ENCODE measurements at places on chromosomes 5 and 9.
A peak's percentile ranks its signal among the peaks of the same experiment; 100 is the strongest.

DNA sequence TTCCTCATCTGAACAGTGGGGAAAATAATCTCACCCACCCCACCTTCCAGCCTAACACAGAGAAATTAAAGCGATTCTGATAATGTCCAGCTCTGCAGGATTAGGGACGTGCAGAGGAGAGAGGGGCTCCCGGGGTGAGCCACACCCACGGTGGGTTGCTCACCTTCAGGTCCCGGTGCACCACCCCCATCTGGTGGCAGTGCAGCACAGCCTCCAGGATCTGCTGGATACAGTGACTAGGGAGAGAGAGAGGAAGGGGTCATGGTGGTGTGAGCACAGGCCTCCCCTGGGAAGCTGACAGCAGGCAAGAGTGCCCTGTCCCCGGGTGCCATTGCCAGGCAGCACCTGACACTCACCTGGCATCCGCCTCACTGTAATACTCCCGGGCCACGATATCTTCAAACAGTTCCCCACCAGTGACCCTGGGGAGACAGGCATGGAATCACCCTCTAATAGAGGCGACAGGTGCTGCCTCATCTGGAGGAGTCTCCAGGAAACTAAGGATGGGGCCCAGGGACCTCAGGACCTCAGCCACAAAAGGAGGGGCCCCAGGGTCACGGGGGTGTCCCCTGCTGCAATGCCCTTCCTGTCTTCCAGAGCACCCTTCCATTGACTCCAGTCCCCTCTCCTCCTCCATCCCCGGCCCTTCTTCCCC, 33.0 kb downstream of the CAMK2A start:
- DNase-seq = no peak

DNA sequence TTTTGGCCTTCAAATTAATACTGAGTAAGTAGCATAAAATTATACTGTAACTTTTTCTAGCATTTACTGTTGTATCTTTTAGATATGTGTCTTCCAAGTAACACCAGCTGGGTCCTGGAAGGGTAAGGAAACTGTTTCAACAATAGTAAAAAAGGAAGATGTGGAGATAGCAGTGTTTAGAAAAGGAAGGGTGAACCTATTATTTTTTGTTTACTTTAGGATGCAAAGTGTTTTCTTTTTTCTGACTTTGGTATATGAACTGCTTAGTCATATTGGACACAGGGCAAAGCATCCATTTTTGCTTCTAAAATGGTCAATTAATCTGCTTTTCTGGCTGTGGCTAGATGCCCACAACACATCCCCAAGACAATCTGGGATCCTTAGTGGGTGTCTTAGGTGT, 5.3 kb downstream of the PKD2L2 start:
- DNase-seq = no peak

DNA sequence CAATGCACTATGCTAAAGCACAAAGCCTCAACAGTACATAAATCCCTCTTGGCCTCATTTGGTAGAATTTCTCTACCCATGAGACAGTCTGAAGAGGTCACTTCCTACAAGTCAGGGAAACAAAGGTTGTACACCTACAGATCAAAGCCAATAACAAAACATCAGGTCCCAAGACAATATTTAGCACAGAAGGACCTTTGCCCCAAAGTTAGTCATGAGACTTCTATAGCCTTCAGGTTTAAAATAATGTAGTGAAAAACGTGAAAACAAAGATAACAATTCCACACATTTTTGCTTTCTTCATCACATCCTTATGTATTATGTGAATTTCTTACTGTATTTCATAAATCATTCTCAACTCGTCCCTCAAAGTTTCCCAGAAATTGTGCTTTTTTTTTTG, 15.8 kb downstream of the AFF4 start:
- DNase-seq = peak; percentile 43

DNA sequence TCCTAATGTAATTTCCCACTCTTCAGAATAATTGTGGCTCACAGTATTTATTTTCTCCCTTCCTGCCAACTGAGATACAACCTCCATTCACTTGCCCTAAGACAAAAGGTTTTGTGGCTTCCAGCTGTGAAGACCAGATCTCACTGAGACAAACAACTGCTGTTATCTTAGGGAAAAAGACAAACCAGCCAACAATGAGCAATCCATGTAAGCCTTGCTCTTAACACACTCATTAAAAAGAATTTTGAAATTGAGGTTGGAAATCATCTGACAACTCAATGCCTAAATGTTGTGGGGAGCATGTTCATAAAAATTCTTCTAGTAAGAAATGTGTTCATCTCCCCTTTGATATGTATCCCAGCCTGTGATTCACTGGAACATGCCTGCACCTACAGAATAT, 132.9 kb downstream of the ADAMTSL1 start:
- DNase-seq = peak; percentile 69

- peak; percentile 83 for DNase-seq
These were observed 13.3 kb downstream of the TRIM7 start for GRCh38 chr5:181191526-181192336.

DNA sequence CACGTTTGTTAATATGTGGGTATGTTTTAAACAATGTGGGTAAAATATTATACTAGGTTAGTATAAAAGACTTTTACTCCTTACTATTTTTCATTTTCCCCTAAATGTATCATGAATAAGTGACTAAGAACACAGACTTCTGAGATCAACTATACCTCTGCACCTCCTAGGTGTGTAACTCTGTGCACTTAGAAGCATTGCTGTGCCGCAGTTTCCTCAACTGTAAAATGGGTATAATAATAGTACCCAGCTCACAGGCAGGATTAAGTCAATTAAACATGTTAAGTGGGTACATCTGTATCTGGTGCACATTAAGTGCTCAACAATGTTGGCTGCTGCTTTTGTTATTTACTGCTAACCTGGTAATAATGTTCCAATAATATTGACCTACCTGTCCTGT, 21.6 kb upstream of the F2R start:
- no peak for DNase-seq

DNA sequence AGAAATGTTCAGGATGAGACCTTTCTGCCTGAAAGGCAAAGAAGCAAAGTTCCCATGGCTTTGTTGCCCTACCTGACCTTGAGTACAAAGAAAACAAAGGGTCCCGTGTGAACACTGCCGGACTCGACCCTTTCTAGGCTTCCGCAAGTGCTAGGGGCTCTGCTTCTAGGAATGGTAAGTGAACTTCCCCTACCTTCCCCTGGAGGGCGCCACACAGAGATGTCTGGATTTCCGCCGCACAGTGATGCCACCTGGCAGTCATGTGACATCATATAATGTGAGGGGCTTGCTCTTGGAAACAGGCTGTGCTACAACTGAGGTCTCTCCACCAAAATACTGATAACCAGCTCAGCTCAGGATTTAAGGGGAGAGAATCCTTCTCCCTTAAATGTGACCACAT, 56.6 kb downstream of the HSD17B3 start:
- DNase-seq = no peak

DNA sequence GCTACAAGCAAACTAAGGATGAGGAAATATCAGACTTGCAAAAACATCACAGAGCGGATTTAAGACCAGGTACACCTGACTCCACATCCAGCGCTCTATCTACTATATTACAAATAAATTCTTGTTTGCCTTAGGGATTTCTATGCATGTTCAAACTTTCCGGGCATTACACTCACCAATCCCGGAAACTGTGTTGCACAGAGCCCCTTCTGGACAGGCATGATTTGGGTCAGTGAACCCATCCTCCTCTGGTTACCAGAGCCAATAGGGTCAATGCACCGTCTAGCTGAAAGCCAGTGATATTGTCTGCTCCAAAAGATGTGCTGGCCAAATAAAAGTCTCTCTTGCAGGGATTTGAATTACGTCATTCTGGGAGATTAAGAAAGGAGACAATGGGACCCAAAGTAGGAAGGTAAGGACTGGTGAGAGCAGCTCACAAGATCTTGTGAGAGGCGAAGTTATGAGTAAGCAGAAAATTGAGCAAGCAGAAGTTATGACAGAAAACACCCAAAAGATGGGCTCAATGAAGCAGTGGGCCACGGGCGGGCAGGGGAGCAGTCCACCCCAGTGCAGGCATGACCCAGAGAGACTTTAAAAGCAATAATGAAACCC, 155.8 kb upstream of the RAI14 start:
- DNase-seq = no peak

- no peak for DNase-seq
These were observed 25.9 kb downstream of the PSMB7 start for GRCh38 chr9:124389146-124389939.

GRCh38 chr9:116059466-116059865, 94.1 kb upstream of the PAPPA start:
- no peak for DNase-seq

DNA sequence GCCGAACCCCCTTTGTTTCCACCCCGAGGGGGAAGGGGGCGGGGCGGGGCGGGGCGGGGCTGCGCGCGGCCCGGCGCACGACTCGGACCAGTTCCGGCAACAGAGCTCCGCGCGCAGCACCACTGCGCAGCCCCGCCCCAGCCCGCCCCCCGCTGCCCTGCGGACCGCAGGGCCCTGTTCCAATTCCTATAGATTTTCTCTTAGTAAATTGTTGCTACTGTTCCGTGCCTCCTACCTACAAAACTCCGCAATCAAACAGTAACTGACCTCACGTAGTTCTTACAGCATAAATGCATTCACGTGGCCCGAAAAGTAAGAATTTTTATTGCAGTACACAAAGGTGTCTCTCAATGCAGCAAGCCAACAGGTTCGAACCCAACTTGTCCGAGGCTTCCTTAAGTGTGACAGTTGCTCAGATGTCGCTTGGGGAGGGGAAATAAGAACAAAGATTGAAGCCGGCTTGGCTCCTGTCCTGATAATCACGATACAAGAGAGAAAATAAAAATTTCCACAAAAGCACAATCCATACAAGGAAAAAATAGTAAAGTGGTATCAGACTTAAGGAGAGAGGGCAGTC, 1.2 kb upstream of the RNF38 start:
- DNase-seq = peak; percentile 42

DNA sequence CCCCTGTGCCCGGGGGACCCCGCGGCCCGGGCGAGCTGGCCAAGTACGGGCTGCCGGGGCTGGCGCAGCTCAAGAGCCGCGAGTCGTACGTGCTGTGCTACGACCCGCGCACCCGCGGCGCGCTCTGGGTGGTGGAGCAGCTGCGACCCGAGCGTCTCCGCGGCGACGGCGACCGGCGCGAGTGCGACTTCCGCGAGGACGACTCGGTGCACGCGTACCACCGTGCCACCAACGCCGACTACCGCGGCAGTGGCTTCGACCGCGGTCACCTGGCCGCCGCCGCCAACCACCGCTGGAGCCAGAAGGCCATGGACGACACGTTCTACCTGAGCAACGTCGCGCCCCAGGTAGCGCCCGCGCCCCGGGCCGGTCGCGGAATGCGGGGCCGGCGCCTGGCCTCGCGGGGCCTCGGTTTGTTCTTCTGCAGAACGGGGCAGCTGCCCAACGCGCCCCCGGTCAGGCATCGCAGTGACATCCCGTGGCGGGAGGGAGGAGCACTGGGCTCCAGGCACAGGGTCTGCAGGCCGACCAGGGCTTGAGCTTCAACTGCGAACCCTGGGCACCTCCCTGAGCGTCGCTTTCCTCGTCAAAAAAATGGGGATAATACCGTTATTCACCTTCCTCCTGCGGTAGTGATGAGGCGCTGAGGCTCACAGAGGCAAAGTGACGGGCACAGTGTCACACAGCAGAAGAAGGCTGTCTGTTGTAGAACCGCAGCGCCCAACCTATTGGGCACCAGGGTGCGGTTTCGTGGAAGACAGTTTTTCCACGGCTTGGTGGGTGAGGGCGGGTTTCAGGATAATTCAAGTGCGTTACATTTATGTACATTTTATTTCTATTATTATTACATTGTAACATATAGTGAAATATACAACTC, 777 bp downstream of the ENDOG start:
- DNase-seq = no peak

DNA sequence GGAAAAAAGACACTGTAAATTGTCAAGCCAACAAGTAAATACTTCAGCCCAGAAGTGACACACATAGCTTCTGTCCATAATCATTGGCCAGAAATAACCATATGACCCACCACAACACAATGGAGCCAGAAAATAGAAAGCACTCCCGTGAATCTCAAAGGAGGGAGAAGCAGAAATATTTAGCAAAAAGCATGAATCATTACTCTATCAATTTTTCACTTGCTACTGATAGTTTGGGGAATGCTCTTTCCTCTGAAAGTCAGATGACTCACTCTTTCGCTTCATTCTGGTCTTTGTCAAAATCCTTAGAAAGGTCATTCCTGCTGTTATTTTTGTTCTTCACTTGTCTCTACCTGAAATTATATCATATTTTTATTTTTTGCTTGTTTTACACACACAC, 312.6 kb downstream of the TMEM232 start:
- DNase-seq = peak; percentile 83

GRCh38 chr5:65797481-65797880, 75.5 kb downstream of the NLN start:
- DNase-seq = no peak

DNA sequence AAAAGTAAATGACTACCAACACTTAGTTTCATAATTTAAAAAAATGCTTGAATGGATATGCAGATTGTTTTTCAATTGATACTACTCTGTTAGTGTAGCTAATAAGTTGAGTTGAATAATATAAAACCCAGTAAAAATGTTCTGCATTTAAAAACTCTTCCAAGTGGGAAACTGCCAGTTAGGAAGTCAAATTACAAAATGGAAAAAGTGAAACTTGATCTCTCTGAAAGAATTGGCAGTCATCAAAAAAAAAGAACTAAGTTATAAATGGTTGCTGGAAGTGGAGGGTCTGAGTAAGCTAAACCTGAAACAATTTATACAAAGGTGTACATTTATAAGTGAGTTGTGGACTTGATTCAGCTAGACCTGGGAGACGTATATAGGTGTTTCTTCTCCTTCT, 52.4 kb downstream of the VCAN start:
- DNase-seq = no peak

DNA sequence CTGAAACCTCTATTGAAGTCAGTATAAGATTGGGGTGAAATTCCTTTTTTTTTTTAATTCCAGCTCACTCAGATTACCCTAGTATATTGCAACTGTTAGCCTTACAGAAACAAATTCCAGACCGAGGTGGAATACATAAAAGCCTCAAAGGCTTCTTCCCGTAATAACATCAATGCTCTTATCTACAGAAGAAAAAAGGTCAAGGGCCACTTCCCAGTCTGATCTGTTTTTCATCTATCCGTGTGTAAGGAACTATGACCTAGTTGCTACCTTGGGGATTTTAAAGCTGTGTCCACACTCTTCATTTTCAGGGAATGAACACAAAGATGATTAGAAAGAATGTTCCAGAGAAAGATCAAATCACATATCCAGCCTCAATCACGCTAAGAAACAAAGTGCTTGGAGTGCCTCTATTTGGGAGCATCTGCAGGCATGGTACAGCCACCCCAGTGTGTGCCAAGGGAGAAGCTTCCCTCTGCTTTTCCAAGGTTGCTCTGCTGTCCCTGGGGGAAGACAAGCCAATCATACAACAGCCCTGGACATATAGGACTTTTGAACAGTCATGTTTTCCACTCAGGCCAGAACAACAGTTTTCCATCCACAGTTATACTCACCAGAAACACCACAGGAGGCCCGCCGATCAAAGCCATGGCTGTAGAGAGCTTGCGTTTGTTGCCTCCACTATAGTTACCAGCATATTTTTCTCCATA, 23.5 kb downstream of the NIPSNAP3B start:
- no peak for DNase-seq

DNA sequence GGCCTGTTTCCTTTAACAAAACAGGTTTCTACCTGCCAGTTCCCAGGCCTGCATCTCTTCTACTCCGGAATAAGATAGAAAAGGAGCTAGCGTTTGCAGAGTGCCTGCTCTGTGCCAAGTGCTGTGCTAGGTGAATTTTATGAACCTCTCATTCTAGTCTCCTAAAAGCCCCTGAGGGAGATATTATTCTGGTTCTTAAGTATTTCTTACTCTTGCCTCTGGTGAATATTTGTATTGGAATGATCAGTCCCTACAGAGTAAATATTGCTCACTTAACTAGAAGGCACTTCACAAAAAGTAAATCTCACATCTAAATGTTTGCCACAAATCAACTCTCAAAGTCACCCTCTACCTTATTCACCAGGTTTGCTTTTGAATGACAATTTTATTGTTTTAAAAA, 227.1 kb downstream of the AUH start:
- DNase-seq = no peak
